HL-60 (cell line): ENCODE measurements at places on chromosomes 12 and 14.

DNA sequence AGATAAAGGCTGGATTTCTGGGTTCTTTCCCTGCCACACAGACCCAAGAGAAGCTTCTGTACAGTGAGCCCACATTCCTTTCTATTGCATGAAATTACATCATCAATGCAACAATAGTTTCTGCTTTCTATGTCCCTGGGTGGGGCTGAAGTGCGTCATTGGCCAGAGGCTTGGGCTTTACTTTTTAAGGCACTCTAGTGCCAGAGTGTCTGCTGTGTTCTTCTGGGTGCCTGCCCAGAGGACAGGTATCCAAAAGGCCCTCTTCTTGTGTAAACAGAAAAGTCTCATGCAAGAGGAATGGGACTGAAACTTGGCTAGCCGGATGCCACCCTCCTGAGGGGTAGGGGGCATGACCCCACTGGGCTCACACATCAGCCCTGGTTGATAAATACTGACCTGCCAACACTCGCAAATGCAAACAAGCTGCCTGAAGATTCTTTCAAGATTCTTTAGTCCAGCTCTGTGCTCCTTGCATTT lies 5.9 kb downstream of the KRT86 start:
- peak; percentile 9 for DNase-seq

GRCh38 chr12:22656376-22656775 lies 31.4 kb downstream of the ETNK1 start:
- no peak for DNase-seq

DNA sequence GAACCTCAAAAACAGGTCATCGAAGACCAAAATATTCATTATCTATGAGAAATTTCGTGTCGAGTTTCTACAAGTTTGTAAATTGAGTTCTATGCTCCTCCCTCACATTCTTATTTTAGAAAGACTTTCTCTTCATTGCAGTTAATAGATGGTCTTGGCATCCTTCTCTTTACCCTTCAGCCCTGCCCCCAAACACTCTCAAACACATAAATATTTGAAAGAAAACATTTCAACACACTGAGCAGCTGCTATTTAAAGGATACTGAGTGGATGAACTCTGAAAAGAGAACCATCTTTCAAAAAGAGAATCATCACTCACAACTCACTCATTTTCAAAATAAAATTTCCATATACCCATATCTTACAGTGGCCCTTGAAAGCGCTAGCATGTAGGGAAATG lies 67.1 kb downstream of the NUAK1 start:
- no peak for DNase-seq

DNA sequence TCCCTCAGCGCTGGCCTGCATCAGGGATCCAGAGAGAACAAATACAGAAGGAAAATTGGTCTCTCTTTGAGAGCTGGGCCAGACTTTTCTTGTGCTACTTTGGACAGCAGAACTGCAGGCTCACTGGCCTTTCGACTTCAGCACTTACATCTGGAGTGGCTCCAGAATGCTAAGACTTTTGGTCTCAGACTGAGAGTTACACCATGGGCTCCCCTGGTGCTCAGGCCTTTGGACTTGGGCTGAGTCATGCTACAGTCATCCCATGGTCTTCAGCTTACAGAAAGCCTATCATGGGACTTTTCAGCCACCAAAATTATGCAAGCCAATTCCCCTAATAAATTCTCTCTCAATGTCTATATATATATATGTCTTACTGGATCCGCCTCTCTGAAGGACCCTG lies 9.0 kb upstream of the CD163 start:
- no peak for DNase-seq

- peak; percentile 35 for DNase-seq
These were observed 201.7 kb downstream of the EXOC5 start for GRCh38 chr14:57066887-57067513.

GRCh38 chr12:66109056-66109455 lies 21.5 kb downstream of the LLPH start:
- no peak for DNase-seq

DNA sequence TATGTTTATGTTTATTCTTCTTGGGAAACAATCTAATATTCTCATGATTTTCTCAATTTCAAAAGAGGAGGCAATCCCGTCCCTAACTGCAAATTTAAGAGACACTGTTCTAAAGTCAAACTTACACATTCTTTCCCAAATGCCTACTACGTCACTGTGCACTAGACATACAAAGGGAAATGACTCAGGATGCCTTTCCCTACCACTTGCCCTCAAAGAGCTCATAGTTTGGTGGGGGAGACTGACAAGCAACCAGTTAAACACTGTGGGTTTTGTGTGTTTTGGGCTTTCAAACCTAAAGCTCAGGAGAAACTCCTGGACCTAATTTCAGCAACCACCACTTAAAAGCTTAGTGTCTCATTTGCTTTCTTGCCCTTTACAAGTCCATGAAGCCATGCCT lies 58.4 kb downstream of the ATP2B1 start:
- DNase-seq = no peak

DNA sequence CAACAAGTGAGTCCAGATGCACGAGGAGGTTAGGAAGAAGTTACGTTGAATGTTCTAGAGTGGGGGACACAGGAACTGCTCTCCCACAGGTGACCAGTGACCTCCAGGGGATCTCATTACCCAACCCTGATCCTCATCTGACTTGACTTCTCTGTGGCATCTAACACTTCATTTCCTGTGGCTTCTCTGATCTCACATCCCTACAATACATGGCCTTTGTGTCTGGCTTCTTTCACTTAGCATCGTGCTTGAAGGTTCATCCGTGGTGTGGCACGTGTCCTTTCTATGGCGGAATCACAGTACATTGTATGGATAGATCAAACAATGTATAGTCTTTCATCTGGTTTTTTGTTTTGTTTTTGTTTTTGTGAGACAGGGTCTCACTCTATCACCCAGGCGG lies 19.3 kb downstream of the CFAP251 start:
- DNase-seq = no peak

DNA sequence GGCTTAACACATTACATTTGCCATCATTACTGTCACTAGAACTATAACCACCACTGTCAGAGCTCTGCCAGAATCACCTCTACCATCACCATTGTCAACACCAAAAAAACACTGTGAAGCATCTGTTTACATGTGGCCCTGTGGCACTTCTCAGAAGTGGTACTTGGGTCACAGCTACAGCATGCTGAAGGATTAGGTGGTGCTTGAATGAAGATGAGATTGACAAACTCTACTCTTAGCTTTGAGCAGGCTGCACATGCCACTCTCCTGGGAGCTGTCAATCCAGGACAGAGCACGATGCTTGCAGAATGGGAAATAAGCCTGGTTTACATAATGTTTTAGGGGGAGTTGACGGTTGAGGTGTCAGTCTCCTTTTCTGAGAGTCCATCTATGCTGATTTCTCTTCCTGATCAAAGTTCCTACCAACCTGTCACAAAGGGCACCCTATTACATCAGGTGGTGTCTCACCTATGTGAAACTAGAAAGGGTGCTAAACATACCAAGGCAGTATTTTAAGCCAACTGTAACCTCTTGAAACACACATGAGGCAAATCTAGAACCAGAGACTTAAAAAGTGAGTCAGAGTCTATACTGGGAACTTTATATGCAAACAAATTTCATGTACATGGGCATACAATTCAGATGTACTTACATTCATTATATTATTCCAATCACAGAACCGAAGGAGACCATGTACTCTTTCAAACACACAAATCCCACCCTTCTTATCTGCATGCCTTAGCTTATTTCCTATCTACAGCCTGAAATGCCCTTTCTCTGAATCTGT lies 258.7 kb downstream of the EMP1 start:
- no peak for DNase-seq

- DNase-seq = no peak
These were observed 1.8 kb upstream of the AQP5 start for GRCh38 chr12:49959685-49960473.

DNA sequence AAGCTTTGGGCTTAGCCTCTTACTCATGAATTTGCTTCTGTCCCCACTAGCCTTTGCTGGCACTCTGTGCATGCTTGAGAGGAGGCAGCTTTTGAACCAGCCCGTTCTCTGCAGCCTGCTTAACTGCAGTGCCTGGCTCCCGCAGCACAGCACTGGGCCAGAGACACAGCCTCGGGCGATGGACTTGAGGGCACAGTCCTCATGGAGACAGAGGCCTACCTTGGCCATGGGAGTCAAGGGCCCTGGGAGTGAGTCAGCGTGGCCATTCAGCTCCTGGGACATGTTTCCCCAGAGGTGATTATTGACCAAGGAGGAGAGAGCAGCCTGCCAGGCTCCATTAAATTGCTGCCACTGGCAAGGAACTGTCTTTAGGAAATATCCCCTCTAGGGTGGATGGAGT lies 93.5 kb downstream of the SMOC1 start:
- DNase-seq = no peak

GRCh38 chr12:88633312-88633711 lies 53.0 kb upstream of the KITLG start:
- no peak for DNase-seq

DNA sequence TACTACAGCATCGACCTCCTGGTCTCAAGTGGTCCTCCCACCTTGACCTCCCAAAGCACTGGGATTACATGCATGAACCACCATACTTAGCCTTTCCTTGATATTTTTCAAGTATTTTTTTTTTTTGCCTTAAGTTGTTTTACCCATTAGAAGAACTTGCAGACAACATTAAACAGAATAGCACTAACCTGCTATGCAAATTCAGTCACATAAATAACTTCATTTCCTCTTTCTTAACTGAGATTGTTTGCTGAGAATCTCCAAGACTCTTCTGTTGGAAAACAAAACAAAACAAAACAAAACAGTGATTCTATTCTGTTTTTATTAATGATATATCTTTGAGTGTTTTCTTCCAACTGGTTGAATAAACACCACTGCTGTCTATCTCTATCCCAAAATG lies 115.9 kb upstream of the IFNG-AS1 start:
- no peak for DNase-seq

GRCh38 chr12:121788176-121788818 lies 5.2 kb downstream of the RHOF start:
- no peak for DNase-seq

DNA sequence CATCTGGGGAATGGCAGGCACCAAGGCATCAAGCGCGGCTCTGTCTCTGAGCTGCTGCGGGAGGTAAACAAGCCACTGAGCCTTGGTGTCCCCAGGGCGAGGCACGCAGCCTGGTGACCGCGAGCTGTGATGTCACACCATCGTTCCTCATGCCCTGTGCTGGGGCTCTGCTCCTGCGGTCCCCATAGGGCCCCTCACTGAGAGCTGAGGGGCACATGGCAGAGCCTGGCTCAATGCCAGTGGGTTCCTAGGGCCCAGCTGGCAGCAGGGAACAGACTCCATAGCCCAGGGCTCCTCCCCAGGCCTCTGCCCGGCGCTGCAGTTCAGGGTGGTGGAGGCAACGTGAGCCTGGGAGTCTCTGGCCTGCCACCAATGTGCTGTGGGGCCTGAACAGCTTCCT lies 22.6 kb downstream of the CHGA start:
- DNase-seq = no peak

DNA sequence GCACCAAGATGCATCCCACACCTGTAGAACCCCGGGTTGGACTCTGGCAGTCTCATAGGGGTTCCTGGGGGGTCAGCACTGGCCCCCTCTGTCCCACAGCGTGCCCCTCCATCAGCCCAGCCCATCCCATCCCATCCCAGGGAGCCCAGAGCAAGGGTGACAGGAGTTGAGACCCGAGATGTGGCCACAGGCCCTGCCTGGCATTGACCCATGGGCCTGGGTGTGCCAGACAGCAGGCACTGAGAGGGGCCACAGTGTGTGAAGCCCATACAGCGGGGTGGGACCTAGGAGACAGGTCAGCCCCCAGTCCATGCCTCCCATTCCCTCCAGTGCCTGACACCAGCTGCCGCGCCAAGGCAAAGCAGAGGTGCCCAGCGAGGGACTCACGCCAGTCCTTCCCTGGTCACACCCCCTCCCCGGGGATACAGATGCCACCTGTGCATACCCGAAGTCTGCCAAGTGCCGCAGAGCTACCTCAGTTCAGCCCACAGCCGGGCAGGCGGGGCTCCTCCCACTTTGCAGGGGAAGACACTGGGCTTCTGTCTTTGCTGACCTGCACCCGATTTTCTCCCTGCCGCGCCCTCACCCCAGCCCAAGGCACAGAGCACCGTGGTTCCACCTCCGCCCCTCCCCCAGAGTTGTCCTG lies 50.4 kb downstream of the CYP46A1 start:
- DNase-seq = no peak

DNA sequence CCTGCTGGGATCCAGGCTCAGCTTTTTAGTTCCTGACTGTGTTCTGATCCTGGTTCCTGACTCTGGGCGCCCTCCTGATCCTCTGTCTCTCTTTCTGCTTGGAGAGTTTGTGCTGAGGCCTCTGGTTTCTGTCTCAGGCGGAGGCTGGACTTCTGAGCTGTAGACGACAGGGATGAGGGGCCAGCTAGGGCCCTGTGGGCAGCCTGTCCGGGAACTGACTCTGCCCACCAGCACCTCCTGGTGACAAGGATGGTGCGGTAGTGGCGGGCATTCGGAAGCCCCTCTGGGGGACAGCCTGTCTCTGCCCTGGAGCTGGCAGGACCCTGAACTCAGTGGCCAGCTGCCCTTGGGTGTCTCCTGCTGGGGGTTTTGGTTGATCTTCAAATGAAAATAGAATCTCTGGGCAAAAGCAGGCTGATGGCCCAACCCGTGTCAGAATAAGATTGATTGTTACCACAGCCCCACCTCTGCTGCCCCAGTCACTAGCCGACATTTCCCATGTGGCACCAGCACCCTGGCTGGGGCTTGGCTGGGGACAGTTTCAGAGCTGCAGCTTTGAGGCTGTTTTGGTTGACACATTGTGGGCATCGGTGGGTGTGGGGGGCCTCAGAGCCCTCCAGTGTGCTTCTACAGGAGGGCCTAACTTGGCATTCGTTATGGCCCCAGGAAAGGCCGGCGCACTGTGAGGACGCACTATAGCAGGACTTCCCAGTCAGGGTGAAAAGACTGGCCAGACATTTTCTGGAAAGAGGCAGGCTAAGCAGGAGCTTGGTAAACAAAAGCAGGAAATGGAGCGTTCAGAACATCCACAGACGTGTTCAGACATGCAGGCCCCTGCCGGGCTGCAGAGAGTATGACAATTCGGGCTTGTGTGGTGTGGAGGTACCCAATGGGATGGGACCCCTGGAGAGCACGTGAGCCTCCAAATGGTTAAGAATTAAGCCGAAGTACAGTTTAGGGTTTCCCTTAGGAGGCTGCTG lies 16.2 kb downstream of the KRT80 start:
- no peak for DNase-seq

DNA sequence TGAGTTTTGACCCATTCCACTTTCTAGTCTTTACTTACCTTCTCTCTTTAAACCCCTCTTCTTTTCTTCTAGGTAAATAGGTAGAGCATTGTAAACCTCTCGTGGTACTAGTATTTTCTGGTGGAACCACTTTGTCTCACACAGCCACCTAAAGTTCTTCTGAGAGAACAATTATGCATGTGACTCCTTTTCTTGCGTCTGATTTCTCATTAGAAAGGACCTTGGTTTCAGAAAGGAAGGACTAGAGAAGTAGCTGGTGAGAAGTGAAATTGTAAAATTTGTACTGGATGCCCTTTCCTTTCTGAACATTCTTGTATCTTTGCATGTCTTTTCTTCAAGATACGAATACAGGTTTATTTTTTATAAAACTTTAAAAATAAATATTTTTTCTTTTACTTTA lies 99.0 kb downstream of the NUBPL start:
- no peak for DNase-seq
